ENCODE measurements at places on chromosomes 7 and 10.

DNA sequence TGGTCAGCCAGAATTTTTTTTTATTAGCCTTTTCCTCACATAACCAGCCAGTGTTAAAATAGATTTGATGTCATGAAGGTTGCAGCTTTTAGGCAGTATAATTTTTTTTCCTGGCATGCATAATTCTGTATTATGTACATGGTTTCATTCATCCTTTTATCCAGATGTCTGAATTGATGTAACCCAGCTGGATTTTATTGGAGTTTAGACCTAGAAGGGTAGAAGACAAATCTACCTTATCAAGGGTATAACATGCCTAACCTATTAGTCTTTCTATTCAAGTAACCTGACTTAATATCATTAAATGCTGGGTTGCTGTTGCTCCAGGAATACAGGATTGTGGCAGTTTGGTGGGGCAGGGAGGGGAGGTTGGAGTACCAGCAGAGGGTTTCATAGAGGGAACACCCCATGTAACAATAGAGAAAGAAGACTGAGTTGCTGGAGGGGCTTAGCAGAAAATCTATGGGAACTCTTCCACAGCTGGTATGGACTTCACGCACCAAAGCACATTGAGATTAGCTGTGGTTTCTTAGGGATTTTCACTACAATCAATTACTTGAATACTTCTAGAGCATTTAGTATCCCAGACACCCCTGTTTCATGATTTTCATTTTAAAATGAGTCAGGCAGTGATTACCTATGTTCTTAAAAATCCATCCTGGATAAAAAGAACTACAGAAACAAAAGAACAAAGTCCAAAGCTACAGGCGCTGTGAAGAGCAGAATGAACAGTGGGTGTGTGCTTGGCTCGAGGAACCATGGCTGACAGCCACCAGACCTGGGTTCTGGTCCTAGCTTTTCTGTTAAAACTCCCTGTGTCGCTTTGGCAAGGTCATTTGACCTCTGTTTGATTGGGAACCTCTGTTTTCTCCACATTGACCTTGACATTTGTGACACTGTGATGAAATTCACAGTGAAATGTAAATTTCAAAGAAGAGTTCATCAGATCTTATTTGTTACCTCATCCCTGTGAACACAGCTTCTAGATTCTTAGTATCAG, 93.5 kb downstream of the CREM start:
- no peak for DNase-seq

DNA sequence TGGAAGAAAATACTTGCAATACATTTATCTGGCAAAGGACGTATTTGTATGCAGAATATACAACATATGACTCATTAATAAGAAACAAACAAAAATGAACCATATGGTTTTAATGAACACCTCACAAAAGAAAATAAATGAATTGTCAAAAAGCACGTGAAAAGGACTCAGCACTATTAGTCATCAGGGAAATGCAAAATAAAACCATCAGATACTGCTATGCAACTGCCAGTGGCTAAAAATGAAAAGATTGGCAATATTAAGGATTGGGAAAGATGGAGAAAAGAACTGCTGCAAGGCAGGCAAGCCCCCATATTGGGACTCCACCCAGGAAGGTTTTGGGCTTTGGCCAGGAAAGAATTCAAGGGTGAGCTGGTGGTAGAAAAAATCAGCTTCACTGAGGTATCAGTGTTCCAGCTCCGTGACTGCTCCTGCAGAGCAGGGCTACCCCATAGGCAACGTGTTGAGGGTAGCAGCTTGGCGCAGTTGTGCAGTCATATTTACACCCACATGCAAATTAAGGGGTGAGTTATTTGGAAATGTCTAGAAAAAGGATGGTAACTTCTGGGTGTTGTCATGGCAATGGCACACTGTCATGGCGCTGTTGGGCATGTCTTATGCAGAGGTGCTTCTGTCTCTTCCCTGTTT, 72.7 kb downstream of the CUBN start:
- no peak for DNase-seq

- no peak for DNase-seq
Measured at GRCh38 chr7:128920913-128921582, 10.5 kb upstream of the KCP start.

DNA sequence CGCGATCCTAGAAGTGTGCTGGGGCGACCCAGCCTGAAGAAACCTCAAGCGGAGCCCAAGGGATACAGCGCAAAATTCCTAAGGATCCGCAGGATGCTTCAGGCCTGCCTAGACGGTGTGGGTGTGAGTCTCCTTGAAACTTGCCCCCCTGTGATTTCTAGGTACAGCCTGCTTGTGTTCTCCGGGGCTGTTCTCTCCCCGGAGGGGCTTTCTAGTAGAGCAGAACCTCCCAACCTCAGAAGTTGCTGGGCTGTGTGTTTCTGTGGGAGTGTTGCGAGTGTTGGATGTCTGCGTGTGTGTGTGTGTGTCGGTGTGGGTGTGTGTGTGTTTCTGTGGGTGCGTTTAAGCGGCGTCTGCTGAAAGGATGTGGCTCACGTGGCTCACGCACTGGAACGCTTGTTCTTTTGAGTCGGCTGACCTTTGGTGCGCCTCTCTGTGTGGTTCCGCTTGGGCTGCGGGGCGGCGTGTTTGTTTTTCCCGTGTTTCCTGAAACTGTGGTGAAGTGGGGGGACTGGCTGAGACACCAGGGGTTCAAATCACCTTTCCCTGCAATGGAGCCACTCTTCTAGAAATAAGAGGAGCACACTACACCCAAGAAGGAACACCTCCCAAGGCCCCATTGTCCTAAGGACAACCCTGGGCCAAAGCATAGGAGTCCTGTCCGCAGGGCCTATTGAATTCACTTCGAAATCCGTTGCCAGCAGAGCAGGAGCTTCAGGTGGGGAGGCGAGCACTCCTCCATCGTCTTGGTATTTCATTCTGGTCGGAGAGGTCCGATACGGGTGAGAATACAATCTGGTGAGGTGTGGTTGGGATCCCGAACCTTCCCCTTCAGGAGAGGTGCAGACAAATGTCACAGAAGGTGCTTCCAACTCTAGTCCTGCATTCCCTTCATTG, 25.1 kb upstream of the ZNF273 start:
- no peak for DNase-seq

- no peak for DNase-seq
Measured at GRCh38 chr7:133294234-133294633, 41.4 kb downstream of the EXOC4 start.

DNA sequence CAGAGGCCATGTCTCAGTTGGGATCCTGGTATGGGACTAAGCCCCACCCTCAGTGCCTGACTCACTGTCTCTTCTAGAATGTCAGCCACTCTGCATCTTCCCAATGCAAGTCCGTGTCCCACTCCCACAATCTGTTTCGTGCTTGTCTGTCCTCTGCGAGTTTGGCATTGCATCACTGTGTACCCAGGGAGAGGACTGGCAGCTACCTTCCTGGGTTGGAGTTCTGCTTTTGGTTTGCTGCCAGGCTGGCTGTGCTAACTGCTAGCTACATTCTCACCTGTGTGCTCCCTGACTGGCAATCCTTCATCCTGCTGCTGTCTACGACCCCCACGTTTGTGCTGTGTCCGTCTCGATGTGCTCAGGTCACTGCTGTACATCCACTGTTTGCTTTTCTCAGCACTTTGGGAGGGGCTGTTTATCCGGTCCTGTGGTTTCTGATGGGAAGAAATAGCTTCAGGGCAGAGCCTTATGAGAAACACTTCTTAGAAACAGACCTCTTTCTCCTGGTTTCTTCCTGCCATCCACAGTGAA, 56.0 kb upstream of the GLI3 start:
- DNase-seq: no peak

- no peak for DNase-seq
Measured at GRCh38 chr10:188546-188945, 53.3 kb downstream of the ZMYND11 start.

DNA sequence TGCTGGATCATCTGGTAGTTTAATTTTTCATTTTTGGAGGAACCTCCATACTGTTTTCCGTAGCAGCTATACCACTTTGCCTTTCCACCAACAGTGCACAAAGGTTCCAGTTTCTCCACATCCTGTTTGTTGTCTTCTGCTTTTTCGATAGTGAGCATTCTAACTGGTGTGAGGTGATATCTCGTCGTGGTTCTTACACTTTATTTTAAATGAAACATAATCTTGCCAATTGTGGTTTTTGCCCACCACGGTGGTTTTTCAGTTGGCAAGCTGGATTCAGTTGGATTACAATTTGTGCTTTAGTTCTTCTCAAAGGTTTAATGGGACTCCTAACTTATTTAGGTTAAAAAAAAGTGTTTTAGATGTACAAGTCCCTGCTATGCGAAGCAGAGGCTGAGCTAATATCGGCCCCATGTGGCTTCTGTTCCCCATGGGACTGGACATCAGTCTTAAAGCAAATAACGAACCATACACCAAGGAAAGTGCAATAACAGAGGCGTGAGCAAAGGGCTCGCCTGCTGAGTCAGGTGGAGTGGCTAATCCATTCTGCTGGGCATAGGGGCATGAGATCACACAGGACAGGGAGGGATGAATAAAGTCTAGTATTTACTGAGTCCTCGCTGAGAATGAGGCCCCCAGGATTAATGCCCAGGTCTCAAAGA, 153.6 kb downstream of the AOAH start:
- DNase-seq: peak; percentile 29

DNA sequence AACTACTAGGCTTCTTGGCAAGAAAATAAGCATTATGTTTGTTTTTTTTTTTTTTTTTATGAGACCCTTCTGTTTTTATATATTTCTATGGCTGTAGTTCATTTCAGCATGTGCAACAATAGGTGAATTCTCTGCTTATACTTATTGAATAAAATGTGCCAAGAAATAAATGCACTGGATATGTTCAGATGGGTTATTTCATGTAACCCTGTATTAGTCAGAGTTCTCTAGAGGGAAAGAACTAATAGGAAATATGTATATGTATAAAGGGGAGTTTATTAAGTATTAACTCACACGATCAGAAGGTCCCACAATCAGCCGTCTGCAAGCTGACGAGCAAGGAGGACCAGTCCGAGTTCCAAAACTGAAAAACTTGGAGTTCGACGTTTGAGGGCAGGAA, 292.8 kb downstream of the CSTF2T start:
- no peak for DNase-seq

DNA sequence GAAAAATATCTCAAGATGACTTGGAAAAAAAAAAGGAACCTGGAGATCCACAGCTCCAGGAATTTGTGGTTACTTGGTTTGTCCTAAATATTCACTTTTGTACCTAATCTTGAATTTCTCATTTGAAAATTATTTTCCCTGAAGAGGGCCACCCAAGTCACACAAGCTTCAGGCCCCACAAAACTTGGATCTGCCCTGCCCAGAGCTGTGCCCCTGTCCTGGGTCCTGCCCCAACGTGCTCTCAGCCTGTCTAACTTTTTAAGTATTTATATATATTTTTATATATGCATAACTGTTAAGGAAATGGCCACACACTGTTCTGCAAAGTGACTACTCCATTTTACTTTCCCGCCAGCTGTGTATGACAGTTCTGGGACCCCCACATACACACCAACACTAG, 123.5 kb downstream of the ARHGAP22 start:
- no peak for DNase-seq

DNA sequence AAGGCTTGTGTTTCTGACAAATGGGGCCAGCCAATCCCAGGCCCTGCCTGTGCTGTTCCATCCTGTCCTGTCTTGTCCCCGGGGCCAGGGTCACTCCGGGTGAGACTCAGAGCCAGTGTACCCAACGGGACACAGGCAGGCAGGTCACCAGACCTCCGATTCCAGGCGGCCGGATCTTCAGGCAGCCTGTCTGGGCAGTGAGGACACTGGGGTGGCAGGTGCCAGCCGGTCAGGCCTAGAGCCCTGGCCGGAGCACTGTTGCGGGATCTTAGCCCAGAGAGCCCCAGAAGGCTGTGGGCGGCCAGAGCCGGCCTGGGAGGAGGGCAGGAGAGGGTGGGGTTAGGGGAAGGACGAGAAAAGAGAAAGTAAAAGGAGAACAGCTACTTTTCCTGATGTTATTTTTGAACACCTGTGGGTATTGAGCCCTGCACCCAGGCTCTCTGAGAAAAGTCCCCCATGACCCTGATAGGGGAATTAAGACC, 134.3 kb upstream of the TNRC18 start:
- DNase-seq: peak; percentile 28

DNA sequence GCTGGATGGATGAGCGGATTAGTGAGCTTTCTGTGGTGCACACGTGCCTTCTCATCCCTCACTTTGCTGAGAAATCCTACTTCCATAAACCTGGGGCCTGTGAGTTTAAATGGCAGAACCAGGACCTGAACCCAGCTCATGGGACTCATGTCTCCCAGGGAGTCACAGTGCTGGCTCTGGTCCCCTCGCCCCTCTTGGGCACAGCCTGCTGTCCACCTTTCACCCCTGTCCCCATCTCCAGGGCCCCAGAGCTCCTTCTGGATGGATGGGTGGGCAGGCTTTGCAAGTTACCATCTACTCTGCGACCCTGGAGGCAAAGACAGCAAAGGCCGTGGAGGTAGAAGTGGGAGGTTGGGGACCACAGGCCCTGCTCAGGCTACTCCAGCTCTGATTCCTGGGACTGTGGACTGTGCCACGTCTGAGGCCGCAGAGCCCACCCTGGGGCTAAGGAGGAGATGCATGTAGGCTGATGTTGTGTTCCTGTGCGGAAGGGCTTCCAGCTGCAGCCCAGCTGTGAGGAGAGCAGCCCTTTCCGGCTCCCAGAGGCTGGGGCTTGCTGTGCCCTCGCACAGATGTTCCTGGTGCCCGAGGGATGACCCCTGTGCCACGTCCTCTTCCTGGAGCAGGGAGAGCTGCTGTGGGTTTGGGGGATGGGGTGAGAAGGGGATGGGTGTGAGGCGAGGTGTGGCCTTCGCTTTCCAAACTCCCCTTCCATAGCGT, 40.3 kb downstream of the PRF1 start:
- no peak for DNase-seq

DNA sequence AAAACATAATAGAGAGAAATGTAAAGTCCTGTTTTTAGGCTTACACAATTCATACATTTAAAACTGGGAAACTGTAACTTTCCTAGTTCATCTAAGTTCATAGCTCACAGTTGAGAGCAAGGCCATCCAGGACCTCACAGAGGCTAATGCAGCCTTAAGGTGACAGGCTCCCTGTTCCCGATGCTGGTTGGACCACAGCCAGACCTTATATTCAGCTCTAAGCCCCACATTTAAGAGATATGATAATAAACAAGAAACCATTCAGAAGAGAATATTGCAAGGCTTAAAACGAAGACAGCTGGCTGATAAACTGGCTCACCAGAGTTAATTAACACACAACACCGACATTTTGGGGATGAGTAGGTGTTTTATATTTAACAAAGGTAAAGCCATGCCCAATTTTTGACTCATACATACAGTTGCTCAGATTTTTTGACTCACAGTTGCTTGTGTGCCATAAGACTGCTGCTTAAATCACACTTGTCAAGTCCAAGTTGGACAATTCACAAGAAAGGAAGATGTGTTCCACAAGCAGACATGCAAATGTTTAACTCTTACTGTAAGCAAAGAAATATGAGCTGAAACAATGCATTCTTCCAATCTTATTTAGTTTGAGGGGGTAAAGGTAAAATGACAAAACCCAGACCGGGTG, 41.1 kb upstream of the TMEM213 start:
- DNase-seq: no peak

- DNase-seq: no peak
Measured at GRCh38 chr10:100155936-100156335, 29.9 kb downstream of the ERLIN1 start.

- peak; percentile 28 for DNase-seq
Measured at GRCh38 chr10:120456626-120457430, at the start of gene PLPP4. Gene PLPP4 (plus strand): TSS chr10:120457227. CDS start chr10:120457306, 79 bp downstream.

Data from KBM-7 (cell line).